Activated T-helper 1 cell treated with anti-CD3 and anti-CD28 coated beads, Interleukin-2, amount 50 U/mL, for 16 hours (primary cell): ENCODE measurements at places on chromosomes 11 and 22.

- no peak for DNase-seq
These were observed 504 bp upstream of the ZNF215 start for GRCh38 chr11:6925636-6926207.

GRCh38 chr11:130001461-130002351 lies 929 bp downstream of the PRDM10 start:
- DNase-seq: no peak

- no peak for DNase-seq
These were observed 1.2 kb downstream of the PDGFB start for GRCh38 chr22:39243439-39244135.

DNA sequence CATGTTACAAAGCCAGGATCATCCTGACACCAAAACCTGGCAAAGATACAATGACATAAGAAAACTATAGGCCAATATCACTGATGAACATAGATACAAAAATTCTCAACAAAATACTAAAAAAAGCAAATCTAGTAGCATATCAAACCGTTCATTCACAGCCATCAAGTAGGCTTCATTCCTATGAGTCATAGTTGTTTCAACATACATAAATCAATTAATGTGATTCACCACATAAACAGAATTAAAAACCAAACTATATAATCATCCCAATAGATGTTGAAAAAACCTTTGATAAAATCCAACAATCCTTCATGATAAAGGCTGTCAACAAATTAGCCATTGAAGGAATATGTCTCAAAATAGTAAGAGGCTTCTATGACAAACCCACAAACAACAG lies 1007.2 kb upstream of the RAG2 start:
- DNase-seq: no peak

DNA sequence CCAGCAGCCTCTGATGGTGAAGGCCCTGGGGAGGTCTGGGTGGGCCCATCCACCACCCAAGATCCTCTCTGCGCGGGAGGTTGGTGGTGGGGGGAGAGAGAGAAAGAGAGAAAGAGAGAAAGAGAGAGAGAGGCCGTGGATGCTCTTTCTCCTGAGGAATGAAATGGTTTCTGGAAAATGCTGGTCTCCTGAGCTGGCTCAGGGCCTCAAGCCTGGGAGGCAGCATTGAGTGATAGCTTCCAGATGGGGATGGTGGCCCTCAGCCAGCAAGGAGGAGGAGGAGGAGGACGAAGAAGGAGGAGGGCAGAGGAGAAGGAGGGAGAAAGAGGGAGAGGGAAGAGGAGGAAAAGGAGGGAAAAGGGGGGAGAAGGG lies 4.6 kb downstream of the TSPAN32 start:
- DNase-seq: no peak

GRCh38 chr11:1218788-1219445 lies 3.9 kb upstream of the MUC5B start:
- no peak for DNase-seq

- no peak for DNase-seq
These were observed 48.8 kb downstream of the STIM1 start for GRCh38 chr11:3904228-3904627.

DNA sequence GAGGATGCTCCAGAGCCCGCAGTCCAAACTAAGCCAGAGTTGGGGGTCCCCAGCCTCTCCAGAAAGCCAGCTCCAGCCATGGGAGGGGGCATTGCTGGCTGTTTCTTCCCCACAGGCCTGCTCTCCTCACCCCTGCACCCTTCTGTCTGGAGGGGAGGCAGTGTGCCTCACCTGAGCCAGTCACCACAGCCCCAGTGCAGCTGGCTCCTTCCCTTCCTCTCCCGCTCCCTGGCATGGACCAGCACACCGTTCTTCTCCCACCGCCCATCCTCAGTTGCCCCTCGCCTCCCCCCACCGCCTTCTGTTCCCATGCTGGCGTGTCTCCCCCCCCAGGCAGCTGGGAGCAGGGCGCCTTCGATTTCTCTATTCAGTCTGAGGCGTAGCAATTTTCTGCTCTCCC lies 110.5 kb upstream of the THY1 start:
- DNase-seq: no peak

DNA sequence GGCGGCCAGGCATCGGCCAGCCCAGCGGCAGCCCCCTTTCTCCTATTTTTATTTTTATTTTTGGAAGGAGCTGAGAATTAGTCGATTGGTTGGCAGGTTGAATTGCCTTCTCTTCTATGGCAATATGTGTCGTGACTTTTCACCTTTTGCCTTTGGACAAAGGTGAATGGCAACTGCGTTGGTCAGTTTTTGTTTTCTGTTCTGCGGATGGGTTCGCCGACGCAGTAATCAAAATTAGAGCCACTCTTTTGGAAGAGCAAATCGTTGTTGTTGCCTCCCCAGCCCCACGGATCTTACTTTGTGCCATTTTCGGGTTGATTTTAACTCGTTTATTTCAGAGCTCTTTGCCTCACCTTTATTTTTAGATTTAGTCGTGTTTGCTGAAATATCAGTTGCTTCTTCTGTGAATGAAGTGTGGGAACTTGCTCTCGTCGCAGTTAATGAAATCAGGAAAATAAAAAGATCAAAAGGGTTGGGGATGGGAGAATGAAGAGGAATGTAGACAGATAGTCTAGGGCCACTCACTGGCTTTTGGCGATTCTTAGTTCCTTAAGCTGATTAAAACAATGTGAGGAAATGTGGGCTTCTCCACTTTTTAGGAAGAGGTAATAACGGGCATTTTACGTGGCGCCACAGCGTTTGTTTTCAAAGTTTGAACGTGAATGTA lies 1.6 kb downstream of the CECR2 start:
- no peak for DNase-seq

GRCh38 chr11:8480858-8481257 lies 113.2 kb downstream of the STK33 start:
- DNase-seq: no peak

DNA sequence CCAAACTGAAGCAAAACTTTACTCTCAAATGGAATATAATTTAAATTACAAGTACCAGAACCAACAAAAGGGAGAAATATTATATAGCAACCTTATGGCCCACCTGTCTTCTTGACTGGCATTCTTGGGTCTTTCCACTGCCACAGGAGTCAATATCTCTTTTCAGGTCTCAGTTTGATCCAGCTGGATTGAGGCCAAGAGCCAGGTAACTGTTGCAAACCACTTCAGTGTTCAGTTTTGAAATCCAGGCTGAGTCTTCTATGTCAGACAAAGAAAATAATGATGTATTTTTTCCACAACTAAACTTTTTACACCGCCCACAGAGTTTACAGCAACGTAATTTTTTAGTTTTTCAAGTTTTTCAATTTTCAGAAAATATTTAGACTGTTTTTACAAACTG lies 648 bp downstream of the DLG2 start:
- DNase-seq: no peak

DNA sequence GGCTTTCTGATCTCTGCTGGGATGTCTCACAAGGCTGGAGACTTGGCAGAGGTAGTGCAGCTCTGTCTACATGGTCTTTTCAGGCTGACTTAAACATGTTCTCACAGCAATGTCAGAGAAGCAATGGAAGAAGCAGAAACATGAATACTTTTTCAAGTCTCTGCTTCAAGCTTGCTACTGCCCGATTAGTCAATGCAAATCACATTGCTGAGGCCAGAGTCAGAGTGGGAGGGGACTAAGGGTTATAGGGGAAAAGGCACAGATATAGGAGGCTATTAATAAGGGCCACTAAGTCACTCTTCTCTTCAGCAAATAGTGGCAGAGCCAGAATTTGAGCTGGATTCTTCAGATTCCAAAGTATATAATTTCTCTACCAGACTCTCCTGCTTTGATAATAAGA lies 390.5 kb downstream of the TMEM135 start:
- DNase-seq: no peak

DNA sequence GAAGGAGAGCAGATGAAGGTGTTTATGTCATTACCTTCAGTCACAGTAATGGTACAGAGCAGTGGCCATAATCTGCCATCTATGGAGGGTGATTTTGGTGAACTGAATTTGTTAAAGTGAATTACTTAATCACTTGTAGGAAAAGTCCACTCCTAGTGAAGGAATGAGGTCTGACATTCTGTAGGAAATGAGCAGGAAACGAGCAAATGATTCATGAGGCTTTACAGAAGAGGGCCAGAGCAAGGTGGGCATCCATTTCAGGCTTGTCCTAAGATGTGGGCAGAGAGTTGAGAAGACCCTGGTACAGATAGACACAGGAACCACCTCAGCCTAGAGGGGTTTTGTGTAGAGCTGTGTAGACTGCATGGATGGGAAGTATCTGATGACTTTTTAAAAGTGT lies 6.0 kb upstream of the SGSM3 start:
- DNase-seq: no peak

- no peak for DNase-seq
These were observed 751 bp downstream of the MS4A10 start for GRCh38 chr11:60785806-60786361.

DNA sequence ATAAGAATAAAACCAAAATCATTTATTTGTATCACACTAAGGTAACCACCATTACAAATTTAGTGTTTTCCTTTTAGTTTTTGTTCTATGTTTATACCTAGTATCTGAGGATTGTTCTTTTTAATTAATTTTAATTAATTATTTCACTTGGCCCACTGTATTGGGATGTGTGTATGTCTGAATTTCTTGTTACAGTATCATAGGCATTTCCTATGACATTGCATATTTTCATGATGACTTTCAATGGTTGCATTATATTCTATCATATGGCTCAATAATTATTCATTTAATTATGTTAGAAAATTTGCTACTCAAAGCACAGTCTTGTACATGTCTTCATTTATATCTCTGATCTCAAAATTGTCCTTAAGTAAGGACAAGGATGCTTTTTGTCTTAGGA lies 41.0 kb downstream of the C11orf71 start:
- DNase-seq: no peak

DNA sequence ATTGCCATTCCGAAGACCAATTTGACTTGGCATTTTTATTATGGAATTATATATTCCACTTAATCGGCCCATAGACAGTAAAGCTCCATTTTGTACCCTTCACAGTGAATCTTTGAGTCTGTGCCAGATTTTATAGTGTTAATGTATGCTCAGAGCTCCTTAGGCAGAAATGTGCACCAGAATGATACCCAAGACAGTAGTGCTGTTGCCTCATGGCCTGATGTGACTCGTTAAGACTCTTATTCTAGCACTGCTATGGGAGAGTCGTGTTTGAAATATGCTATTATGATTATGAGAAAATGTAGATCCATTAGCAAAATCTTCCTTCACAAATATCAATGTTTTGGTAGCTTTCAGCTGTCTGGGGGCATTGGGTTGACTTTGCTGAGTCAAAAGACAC lies 209.8 kb upstream of the RAG2 start:
- no peak for DNase-seq

DNA sequence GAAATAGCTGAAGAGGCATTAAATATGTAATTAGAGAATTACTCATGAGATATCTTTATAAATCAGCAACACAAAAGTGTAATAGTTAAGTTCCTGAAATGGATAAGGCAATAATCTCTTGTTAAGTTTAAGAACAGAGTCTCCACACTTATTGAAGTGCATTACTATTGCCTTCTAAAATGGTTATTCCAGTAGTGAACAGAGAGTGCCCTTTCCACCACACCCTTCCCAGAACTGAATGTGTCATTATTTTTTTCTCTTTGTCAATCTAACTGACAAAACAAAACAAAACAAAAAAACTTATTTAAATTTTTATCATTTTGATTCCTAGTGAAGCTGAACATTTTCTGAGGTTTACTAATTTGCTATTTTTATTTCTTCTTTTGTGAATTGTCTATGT lies 9.2 kb upstream of the PRRG4 start:
- DNase-seq: no peak

GRCh38 chr22:23138584-23139435 lies 3.0 kb downstream of the RSPH14 start:
- no peak for DNase-seq

DNA sequence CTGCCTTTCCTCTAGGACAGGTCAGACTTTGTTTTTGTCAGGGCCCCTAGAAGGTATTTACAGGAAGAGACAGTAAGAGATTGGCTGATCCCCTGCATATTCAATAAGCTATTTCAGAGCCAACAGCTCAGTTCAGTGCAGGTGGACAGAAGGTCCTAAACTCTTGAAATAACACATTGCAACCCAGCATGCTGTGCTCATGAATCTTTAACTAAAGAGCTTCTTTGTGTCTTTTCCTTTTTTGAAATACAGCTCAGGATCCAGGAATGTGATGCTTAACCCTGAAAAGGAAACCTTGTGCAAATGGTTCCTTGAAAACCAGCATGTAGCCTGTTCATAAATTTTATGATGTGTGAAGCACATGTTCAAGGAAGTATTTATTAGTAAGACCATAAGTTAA lies 43.9 kb downstream of the BBOX1 start:
- DNase-seq: no peak

GRCh38 chr22:38299770-38300102 lies 17.5 kb downstream of the CSNK1E start:
- DNase-seq: no peak

DNA sequence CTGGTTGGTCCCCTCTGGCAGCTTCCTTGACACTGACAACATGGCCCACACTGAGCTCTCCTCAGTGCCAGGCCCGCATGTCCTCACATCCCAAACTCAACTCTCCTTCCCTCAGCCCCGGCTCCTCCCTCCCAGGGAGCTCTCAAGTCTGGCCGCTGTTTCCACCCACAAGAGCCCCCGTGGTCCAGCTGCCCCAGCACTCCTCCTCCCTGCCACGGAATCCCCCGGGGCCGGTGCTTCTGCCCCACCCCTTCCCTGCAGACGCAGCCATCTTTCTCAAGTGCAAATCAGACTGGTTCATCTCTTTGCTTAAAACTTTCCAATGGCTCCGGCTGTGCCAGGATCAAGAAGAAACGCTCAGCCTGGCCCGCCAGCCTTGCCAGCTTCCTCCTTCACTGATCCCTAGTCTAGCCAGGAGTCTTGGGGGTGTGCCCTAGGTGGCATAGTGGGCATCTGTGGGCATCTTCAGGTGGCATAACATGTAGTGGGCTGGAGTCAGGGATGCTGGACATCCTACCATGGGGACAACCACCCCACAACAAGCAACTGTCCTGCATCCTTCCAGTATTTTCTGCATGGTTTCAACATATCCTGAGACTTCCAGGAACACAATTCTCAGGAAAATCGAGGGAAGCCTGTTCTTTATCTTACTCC lies 22.3 kb upstream of the RASL10A start:
- no peak for DNase-seq

- no peak for DNase-seq
These were observed 11.9 kb upstream of the CSF2RB start for GRCh38 chr22:36901411-36902142.

GRCh38 chr11:19921976-19922688 lies 209.5 kb downstream of the NAV2 start:
- DNase-seq: no peak

DNA sequence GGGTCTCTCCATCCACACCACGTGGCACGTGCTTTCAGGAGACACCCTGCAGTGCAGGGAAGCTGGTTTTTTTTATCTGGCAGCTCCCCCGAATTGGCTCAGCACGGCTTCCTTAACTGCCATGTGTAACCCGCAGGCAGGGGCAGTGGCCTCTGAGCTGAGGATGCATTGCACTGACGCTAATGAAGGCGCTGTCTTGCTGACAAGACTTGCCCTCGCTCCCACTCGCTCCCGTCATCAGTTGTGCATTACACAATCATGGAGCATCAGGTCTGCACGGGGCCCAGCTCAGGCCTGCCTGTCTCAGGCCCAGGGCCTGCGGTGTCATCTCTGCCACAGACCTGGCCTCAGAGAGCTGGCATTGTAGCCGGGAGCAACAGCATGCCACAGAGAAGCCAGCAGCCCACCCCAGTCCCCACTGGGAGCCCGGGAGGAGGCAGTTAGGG lies 95.9 kb downstream of the ARHGAP8 start:
- DNase-seq: no peak
